ACHN (cell line): ENCODE measurements at places on chromosomes 5 and 9.
A peak's percentile ranks its signal among the peaks of the same experiment; 100 is the strongest.

- DNase-seq, result no peak
Observed at GRCh38 chr5:128534726-128535125, 3.3 kb downstream of the FBN2 start.

DNA sequence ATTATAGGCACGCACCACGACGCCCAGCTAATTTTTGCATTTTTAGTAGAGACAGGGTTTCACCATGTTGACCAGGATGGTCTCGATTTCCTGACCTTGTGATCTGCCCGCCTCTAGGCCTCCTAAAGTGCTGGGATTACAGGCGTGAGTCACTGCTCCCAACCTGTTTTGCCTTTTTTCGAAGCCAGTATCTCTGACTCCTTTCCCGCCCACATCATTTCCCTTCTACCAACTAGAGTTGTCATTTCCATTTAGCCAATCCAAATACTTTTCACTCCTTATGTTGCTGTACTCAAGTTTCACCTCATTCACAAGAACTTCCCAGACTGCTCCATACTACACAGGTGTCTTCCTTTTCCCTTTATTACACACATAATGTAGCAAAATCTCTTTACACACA lies 502.6 kb upstream of the CDH6 start:
- no peak for DNase-seq

GRCh38 chr9:98909935-98910334 lies 33.8 kb upstream of the COL15A1 start:
- DNase-seq, result no peak

DNA sequence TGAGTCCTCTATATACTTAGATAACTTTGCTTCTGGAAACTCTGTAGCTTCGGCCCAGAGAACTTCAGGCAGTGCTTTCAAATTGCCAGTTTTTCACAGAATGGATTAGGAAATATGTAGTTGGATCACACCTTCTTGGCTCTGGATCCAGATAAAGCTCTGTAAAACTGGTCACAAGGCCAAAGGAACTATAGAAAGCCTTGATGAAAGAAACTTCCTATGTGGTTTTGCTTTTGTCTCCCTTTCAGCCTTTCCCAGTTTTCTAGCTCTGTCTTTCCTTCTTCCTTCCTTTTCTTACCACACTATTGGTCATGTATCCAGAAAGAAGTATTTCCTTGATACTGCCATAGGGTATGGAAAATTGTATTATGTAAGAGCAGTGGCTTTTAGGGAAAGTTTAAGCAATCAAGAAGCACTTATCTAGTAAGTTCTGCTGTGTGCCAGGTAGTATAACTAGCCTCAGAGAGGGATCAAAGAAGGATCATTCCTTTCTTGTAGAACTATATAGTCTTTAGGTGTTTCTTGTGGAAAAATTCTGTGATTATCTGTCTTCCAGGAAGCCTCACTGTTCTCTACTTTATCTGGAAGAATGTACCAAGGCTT lies 6.3 kb downstream of the GPR21 start:
- DNase-seq, result no peak

GRCh38 chr9:113391917-113392316 lies 9.2 kb downstream of the ALAD start:
- DNase-seq, result no peak

DNA sequence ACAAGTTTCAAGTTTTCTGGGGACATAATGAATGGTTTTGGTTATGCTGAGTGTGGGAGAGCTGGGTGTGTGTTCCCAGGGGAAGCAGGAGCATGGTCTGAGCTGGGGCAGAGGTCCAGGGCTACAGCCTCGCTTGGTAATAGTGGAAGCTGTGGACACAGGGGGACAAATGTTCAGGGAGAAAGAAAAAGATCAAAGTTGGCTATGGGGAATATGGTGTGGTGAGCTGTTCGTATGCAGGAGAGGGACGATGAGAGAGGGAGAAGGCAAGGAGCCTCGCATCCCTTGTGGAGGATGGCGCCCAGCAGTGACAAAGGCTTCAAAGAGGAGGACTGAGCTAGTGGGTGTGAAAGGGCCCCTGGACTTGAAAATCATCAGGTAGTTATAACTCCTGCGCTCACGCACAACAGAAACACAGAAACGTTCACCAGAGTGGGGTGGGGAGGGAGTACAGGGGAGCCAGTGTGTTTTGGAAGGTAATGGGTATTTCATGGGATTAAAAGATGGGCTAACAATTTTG lies 77.2 kb downstream of the TENT4A start:
- no peak for DNase-seq

DNA sequence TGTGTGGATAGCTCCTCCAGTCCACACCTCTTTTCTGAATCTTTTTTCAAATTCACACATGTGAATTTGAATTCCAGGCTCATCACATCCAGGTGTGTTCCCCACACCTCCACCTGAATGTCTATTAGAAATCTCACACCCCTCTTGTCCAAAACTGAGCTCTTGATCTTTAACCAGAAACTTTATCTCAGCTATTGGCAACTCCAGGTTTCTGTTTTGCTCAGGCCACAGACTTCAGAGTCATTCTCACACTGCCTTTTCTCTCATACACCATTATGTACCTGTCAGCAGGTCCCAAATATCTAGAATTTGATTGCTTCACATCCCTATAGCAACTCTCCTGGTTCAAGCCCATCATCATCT lies 11.6 kb downstream of the NIPSNAP3B start:
- DNase-seq, result no peak

GRCh38 chr5:162132348-162132747 lies 64.8 kb downstream of the GABRG2 start:
- no peak for DNase-seq

- DNase-seq, result peak; percentile 98
Observed at GRCh38 chr9:120730654-120731514, 16.6 kb upstream of the MEGF9 start.

GRCh38 chr5:15241216-15241821 lies 258.7 kb upstream of the FBXL7 start:
- DNase-seq, result no peak

- no peak for DNase-seq
Observed at GRCh38 chr9:107874591-107875369, 385.2 kb upstream of the KLF4 start.

DNA sequence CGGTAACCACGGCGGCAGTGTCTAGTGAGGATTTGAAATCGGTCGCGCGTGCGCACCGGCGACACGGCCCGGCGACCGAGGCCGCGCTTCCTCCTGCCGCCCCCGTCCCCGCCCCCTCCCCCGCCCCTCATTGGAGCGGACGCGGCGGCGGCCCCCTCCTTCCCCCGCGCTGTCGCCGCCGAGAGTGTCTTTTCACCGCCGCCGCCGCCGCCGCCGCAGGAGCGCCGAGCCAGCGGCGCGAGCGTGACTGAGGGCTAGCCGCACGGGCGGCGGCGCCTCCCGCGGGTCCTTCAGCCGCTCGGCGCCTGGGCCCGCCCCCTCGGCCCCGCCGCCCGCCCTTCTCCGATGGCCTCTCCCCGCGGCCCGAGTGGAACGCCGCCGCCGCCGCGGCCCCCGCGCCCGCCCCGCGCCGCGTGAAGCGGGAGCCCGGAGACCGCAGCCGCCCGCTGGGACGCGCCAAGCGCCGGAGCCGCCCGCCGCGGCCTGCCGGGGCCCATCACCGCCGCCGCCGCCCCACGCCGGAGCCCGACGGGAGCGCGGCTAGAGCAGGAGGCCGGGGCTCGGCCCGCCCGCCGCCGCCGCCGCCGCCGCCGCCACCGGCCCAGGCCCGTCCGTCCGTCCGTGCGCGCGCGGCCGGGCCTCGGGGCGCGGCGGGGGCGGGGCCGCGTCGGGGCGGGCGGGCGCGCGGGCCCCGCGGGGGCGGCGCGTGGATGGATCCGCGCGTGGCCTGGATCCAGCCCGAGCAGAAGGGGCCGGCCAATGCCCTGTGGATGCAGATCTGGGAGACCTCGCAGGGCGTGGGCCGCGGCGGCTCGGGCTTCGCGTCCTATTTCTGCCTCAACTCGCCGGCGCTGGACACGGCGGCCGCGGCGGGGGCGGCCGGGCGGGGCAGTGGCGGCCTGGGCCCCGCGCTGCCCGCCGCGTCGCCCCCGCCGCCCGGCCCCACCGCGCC lies at the start of gene TENT4A:
TENT4A (plus strand) TSS at position 159 of the 952 bp plus-strand sequence; CDS start at position 711, 552 bp downstream.
- DNase-seq, result peak; percentile 22

DNA sequence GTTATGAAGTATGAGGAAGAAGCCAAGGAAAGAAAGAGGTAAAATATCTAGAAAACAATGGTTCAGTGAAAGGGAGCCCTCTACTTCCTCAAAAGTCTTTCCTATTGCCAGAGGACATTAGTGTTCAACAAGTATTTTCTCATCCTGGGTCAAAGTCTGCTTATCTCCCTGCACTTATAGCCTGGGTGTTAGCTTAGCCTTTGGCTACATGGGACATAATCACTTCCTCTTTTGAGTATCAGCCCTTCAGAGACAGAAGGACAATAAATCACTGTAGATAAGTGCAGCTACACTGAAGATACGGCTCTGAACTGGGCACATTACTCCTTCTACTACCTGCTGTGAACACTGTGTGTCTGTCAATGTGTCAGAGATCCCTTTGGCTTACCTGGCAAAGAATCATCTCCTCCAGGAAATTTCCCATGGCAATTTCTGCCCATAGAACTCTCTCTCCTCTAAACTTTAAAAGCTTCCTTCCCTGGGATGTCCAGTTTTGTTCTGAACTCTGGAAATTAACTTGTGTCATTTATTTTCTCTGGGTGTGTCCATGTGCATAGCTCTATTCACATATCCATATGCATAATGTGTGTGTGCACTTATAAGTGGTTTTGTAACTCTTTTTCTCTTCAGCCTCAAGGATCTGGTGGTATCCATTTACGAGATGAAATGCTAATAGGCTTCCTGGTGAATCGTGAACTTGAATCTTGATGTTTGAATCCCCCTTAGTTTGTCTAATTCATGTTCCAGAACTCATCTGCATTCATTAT lies 30.0 kb upstream of the RECK start:
- DNase-seq, result no peak

DNA sequence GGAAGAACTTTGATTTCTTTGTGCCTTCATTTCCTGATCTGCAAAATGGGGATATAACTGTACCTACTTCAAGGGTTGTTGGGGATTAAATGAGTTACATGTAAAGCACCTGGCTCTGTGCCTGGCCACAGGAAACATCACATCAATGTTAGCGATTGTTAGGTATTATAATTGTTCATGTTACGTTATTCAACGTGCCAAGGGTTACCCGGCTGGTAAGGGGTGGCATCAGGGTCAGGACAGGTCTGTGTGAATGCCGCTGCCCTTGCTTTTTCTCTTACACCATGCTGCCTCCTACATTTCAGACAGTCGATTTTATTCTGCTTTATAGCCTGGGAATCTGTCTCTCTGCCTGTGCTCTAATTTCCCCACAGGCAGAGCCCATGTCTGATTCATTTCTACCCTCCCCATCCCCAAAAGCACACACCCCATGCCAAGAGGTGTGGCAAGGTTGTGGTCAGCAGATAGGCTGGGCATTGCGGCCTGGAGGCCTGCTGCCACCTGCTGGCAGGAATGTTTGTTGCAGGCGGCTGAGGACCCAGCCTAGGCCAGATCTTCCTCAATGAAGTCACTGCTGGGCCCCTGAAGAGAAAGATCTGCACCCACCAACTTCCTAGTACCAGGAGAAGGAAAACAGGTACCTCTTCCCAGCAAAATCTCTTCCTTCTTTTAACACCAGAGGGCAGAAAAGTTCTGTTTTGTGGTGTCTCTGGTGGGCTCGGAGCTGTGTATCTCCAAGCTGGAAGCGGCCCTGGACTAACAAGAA lies 5.3 kb downstream of the ANKS6 start:
- peak; percentile 92 for DNase-seq

DNA sequence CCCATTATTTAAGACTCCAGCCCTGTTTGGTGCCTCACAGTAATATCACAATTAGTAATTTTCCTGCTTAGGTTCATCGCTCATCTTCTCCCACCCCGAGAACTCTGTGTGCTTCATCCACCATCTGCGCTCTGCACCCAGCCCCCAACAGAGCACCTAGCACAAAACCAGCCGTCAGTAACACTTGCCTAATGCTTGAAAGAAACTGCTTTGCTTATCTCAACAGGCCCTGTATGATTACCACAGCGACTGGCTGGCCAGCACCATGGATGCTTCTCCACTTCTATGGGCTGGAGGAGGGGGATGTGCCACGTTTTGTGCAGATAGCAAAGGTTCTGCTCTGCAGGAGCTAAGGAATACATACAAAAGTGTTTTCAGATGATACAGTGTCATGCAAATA lies 166.8 kb downstream of the SPOCK1 start:
- no peak for DNase-seq
